ENCODE measurements at places on chromosomes 5 and 9.
A peak's percentile ranks its signal among the peaks of the same experiment; 100 is the strongest.

GRCh38 chr9:135602789-135603481 is 36.4 kb downstream of the GLT6D1 start:
- DNase-seq = peak; percentile 40

- no peak for DNase-seq
Measured at GRCh38 chr5:141846031-141846430, 32.2 kb downstream of the PCDH1 start.

DNA sequence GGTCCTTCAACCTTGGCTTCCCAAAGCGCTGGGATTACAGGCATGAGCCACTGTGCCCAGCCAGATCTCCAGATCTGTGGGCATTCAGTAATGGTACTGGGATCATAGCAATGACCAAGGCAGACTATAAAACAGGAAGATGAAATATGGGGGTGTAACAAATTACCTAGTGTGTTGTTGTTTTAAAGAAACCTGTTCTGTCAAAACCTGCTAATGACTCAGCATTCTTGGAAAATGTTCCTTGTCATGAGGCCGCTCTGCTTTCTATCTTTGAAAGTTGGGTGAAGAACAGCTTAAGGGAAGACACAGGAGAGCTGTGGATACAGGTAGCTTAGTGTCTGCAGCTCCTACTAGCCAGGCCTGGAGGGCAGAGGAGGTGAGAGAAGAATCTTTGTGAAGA is 19.4 kb downstream of the TARS1 start:
- no peak for DNase-seq

DNA sequence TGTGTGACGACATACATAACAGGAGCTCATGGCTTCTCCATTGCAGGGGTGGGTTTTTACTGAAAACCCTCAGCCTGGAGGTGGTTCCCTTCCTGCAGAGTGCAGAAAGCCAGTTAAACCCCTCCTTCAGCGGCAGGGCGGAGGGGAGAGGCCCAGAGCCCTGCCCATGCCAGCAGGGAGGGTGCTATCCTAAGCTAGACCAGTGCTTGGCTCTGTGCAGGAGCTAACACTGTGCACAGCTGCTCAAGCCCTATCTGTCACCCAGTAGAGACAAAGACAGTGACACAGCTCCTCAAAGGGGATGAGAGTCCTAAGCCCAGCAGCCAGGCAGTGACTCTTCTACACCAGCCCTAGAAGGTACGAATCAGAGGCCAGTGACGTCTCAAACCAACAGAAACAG is 70.0 kb upstream of the ZSWIM6 start:
- no peak for DNase-seq

DNA sequence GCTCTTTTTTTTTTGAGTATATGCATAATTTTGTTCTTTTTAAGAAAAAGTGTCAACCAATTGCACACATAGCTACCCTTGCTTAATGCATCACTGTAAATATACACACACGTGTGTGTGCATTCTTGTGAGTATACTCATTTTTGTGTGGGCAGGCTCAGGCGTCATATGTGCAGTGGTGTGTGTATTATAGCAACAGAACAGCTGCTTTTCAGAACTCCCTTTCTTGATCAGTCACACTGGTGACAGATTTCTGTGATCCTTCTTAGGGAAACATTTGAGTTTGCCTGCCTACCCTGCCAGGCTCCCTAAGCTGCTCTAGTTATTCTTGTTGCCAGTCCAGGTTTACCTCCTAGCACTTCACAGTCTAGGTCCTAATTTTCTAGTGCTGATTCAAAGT is 287.0 kb upstream of the SEMA6A start:
- DNase-seq = no peak

DNA sequence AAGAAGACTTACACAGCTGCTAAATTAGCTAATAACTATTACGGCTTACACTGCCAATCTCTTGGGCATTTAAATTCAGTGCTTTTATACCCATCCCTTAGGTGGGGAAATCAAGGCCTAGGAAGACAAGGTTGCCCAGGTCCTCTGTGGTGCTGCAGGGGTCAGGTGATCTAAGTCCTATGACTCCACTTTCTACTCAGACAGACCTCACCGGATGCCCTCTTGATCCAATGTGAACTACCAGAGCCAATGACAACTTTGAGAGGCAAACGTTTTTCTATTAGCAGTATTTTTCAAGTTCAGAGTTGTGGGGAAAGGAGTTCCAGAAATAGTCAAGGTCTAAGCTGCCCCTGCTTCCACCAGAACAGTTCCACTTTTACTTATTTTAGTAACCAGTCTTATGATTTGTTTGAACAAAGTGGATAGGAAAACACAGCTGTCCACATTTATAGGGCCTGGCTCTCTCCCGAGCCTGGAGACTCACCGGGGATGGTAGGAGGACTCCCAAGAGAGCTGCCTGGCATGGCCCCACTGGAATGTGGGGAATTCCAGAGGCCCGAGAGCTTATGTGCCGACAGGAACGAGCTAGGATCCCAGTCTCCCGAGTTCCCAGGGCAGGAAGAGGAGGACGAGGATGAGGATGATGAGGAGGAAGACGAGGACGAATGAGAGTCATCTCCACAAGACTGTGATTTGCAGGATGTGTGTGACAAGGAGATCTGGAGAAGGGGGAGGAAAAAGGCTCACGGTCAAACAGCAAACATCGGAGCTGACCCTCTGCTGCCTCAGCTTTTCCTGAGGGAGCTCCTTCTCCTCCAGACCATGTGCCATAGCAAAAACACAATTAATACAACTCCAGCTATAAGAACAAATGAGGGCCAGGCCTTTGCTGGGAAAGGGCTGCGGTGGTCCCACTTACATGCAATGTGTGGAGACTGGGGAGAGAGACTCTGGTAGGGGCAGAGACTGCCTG is 16.7 kb downstream of the FAM193B start:
- no peak for DNase-seq

DNA sequence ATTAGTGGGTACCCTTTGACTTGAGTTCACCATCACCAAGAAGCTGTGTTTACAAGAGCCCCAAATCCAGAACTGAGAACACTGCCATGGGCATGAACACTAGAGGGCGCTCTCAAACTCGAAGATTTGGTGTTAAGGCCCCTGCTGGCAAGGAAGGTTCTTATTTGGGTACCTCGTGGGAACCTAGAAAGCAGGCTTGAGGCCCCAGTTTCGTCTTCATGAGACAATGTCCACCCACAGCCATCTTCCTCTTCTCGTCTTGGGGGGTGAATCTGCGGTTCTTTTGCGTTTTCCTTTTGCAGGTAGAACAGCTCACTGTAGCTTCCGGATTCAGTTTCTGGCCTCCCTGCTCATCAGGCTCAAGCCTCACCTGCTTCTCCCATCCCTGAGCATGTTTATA is 184.0 kb downstream of the SEMA5A start:
- DNase-seq = peak; percentile 49

- DNase-seq = no peak
Measured at GRCh38 chr5:81391-82021, 10.5 kb upstream of the PLEKHG4B start.

GRCh38 chr9:127763918-127764384 is 14.5 kb downstream of the SH2D3C start:
- peak; percentile 43 for DNase-seq

DNA sequence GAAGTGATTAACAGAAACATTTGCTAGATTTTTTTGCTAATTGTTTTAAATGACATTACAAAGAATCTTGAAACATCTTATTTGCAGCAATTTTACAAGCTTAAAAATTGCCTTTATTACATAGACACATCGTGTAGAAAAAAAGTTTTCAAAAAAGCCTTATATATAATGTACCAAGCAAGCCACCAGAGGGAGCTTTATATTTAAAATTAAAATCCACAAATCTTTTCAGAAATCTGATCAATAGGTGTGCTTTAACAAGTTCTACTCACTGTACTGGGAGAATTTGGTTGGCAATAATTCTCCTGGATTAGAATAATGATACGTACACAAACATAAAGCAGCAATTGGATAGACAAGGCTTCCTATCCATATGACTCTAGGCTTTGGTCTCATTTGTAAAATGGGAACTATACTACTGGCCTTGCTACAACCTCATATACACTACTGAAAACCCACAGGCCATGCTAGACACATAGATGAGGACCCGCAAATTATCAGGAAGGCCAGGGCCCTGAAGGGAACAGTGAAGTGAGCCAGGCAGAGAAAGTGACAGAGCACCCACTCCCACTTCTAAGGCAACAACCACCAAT is 4.8 kb downstream of the PSMB7 start:
- DNase-seq = no peak

DNA sequence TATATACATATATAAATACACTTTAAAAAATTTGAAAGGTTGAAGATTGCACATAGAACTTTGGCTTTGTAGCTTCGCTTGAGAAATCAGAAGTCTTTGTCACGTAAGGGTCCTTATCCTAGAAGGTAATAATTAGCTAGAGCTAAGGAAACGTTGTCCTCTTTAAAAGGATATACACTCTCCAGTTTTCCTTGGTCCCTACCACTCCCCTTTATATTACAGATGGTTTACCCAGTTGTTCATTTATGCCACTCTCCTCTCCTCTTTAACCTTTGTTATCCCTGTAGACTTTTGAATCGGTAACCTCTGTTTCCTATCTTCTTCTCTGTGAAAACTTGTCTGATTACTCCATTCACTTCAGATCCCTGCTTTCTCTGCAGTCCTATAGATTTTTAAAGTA is 1101.0 kb upstream of the SEMA6A start:
- no peak for DNase-seq

DNA sequence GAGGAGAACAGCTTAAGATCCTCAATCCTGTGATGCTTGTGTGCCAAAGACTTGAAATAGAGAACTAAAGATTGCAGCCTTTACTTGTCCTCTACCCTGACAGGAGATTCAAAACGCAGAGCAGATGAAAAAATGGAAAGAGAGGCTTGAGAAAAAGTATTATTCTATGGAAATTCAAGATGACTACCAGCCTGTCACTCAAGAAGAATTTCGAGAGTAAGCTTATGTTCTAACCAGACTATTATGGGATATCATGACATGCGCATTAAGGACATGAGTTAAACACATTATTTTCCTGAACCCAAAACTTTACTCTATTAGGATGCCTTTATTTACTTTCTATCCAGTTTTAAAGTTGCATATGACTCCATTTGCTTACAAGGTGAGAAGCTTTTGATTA is 46.4 kb downstream of the PKD2L2 start:
- DNase-seq = no peak

GRCh38 chr5:124614105-124614504 is 132.3 kb downstream of the ZNF608 start:
- no peak for DNase-seq

GRCh38 chr9:121776739-121777637 is 125.6 kb downstream of the DAB2IP start:
- DNase-seq = no peak

GRCh38 chr5:124665035-124665434 is 81.4 kb downstream of the ZNF608 start:
- DNase-seq = no peak

DNA sequence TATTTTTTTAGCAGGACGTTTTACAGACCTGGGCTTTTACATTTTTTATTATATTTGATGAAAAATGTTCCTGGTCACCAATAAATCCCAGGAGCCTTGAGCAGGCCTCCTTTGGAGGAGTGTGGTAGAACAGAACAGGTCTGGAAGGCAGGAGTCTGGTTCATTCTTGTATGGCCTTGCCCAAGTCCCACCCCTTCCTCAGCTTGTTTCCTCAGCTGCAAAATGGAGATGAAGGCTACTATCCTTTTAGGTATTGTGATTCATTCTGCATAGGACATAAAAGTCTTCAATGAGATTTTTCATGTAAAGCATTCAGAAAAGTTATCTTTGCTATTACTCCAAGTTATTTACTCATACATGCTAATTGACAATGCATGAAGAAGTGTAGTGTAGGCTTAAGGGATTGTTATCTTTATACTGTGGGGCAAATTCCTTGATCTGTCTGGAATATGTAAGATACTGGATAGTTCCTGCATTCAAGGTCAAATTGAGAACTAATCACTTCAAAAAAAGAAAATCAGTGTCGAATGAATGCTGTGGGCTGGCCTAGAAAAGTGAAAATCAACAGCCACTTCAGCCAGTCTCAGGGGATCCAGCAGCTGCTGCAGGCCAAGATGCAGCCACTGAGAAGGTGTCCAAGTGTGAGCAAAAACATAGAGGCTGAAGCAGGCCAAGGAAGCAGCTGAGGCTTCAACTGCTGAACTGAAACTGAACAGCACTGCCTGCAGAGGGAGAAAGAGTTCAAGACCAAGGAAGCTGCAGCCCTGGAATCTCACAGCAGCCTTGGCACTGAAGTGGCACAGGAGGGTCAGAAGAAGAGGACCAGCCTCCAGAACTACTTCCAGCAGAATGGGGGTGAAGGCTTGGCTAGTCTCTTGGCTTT is 15.5 kb upstream of the SLC36A3 start:
- no peak for DNase-seq

- DNase-seq = no peak
Measured at GRCh38 chr5:43208658-43209057, 16.6 kb downstream of the NIM1K start.

- no peak for DNase-seq
Measured at GRCh38 chr9:12775679-12776512, 1.1 kb downstream of the LURAP1L start.

DNA sequence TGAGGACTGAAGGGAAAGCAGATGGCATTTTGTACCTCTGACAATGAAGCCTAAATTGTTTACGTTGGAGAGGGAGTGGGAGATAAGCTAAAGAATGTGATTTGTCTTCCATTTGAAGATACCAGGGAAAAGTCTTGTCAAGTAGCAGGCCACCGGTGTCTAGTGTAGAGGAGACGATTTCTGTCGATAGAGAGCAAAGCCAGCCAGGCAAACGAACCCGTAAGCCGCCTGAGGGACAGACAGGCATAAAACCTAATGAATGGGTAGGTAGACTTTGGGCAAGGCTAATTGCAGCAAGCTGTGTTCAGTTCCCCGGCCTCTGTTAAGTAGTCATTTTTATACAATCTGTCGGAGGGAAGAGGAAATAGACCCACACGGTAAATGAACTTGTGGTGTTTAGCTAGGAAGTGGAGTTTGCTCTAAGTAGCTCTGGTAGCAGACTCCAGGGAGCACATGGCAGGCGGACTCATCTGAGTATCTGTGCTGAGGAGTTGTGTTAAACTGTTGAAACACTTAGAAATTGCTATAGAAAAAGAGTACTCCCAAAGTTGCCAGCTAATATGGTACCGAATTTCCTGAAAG is 28.8 kb downstream of the SMARCA2 start:
- DNase-seq = no peak

GRCh38 chr5:663436-664342 is 29.5 kb downstream of the TPPP start:
- DNase-seq = no peak

- no peak for DNase-seq
Measured at GRCh38 chr5:178180141-178180863, 6.9 kb downstream of the GMCL2 start.

- DNase-seq = no peak
Measured at GRCh38 chr9:112571624-112572355, 85.2 kb downstream of the KIAA1958 start.

GRCh38 chr9:6829027-6829426 is 71.3 kb downstream of the KDM4C start:
- DNase-seq = no peak

GRCh38 chr5:132886064-132886823 is 12.8 kb downstream of the LEAP2 start:
- DNase-seq = no peak

DNA sequence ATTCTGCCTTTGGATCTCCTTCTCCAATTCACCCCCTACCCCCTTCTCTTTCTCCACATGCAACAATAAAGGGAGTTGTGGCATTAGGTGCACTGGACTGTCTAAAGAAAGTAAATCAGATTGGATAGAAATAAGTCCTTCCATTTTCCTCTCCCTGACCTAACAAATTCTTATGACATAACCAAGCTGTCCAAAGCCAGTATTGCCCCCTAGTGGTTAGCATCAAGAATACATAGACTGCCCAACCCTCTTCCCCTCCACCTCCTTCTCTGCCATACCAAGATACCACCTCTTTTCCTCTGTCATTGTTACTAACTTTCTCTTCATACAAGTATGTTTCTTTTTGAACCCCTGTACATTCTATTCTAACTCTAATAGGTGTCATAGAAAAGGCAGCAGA is 45.7 kb downstream of the PPARGC1B start:
- DNase-seq = no peak
